Testis (tissue), 5 donors: ENCODE measurements at places on chromosomes 12 and 14.

GRCh38 chr12:22514875-22515274 is 29.5 kb downstream of the C2CD5 start:
- no peak for DNase-seq

DNA sequence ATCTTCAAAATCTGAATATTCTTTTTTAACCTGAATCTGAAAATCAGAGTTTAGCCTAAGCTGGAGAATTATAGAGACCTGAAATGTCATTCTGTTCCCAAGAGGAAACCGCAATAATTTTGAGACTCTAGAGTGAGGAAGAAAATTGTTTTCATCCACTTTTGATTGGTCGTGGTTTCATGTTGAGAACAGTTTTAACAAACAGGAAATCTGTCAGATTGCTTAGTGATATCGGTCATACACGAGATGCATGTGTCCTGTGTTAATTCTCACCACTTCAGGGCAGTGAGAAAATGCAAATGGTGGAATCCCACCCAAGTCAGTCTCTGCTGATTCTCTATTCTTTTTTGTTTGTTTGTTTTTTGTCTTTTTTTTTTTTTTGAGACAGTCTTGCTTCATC is 1498.5 kb upstream of the TMEM132C start:
- no peak for DNase-seq

DNA sequence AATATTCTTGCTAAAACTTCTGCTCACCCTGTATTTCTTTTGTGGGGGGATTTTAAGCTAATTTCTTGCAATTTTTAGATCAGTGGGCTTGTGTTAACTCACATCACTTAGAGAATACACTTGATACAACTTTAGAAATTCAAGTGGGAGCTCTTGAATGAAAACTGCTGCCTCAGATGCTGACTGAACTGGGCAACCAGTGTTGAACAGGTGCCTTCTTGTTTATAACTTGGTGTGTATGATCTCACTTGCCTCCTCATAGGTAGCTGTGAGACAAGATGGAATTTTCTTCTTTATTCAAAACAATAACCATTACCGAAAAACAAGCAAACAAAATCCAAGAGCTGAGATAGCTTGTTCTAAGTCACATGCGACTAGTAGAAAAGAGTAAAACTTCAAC is 63.5 kb downstream of the FGD4 start:
- no peak for DNase-seq

DNA sequence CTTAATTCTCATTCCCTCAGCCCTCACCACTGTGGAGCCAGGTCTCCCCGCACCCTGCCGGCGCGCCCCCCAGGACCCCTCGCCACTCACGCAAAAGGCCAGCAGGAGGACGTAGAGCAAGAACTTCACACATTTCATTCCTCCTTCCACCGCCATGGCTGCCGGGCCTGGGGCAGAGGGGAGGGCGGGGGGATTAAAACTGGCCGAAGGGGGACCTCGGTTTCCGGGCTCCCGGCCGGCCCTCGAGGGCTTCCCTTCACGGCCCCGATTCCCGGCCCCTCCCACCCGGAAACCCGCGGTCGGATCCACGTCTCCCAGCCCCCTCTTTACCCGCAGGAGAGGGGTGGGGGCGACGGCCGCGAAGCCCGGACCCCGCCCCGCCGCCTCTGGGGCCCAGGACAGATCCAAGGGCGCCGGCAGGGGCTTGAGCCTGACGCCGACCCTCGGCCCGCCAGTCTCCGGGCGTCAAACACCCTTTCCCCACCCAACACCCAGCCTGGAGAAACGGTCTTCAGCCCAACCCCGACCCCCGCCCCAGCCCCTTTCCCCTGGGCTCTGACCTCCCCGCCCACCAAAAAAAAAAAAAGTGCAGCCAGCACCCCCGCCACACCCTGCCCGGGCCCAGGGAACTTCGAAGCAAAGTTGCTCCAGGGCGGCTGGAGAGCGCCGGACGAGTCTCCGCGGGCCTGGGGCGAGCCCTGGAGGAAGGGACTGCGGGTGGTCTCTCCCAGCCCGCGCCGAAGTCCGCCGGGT is 447 bp downstream of the CD63 start:
- peak; percentile 80 for DNase-seq

DNA sequence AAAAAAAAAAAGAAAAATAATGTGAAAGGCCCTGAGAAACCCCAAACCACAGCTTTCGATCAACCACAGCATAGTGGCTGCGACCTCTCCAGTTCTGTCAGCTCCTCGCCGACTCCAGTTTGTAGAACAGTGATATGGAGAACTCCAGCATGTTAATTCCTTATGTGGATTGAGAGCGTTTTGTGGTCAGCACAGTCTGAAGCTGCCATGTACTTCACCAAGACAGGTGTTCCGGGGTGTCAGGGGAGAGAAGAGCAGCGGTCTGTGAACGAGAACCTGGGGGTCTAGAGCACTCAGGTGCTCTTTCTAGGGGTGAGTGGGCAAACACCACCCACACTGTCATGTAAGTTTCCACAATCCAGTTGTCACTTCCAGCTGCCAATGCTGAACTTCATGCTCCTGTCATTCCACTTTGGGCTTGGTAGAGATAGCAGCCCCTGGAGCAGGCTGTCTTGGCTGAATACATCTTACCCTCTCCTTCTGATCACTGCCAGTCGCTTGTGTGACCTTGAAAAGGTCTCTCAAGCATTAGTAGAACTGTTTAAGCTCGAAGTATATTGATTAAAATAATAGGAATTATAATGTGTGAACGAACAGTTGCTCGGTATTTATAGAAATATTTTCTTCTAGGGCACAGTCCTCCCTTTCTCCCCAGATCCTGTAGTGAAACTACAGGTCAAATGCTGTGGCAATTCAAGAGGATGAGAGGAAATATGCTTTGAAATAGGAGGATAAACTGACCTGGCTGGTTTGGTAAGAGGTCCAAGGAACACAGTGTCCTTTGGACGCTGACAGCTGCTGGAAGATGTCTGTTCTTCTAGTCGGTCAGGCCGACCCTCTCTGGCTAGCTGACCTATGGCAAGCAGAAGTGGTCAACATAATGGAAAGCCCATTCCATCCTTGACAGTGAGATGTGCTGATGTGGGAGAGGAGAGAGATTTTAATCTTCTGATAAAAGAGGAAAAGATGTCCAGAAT is 15.7 kb upstream of the MAX start:
- DNase-seq: peak; percentile 47

DNA sequence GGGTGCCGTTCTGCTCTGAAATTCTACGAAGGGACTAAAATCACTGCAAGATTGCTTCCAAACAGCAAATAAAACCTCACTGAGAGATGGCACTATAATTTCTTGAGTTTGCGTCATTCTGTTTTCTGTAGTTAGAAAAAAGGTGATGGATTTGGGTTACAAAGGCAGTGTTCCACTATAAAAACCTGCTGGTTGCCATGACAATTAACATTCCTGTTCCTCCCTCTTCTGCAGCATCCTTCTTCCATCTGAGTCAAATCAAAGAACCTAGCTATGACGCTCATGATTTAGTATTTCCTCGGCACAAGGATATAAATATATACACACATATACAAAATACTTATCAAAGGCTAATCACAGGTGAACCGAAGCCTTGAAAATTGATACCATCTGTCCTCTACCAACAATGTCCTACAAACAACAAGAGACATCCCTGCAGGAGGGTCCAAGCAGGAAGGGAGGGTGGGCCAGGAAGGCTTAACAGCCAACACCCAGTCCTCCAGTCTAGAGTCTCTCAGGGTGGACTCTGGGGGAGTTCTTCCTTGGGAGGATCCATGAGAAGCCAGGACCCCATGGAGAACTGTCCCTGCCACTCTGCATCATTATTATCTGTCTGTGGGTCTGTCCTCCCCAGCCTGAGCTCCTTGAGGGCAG is 21.4 kb downstream of the TMCC3 start:
- DNase-seq: no peak

- DNase-seq: no peak
Measured at GRCh38 chr12:129599406-129599805, 304.4 kb downstream of the TMEM132D start.

GRCh38 chr12:41184864-41185263 is 3.3 kb upstream of the PDZRN4 start:
- DNase-seq: no peak

DNA sequence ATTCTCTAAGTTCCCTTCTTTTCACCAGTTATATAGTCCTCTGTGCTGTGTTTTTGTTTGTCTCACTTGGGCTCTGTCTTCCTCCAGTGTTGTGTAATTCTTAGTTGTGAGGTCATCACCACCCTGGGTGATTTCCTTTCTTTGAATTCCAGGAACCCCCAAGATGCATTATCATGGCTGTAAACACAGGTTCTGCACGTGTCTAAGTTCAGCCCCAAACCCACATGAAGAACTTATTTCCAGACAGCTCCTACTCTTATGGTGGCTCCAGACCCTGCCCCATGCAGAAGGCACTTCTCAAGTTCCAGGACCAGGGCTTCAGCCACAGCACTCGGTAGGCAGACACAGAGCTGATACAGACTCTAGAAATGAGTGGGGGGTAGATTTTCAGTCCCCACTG is 560.5 kb downstream of the BCL11B start:
- DNase-seq: no peak

DNA sequence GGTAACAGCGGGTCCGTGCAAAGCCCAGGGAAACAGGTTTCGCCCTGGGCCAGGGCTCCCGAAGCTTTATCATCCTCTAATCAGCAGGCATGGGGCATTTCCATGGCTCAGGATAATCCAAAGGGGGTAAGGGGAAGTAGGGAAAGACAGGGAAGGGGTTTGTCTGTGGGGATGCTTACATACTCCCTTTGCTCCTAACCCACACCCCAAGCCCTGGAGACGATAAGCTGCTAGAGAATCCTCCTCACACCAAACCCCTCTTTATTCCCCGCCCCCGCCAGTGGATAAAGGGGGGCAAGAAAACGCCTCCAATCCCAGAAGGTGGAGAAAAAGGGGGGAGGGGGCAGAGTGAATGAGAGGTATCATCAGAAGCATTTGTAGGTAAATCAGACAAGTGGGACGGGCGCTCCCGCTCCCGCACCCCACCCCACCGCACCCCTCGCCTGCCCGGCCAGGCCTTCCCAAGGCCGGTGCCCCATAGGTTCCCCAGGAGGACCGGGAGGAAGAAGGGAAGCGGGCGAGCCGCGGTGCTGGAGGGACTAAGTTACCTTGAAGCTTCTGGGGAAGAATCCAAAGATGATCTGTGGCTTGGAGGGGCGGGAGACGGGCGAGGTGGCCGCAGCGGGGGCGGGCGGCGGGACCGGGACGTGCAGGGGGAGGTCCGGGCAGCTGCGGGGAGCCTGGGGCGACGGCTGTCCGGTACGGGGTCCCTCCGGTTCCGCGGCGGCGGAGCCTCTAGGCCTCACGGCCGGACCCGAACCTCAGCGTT is 762 bp downstream of the PPP2R5E start:
- peak; percentile 26 for DNase-seq

GRCh38 chr14:78834766-78835451 is 664.7 kb downstream of the NRXN3 start:
- DNase-seq: peak; percentile 22

DNA sequence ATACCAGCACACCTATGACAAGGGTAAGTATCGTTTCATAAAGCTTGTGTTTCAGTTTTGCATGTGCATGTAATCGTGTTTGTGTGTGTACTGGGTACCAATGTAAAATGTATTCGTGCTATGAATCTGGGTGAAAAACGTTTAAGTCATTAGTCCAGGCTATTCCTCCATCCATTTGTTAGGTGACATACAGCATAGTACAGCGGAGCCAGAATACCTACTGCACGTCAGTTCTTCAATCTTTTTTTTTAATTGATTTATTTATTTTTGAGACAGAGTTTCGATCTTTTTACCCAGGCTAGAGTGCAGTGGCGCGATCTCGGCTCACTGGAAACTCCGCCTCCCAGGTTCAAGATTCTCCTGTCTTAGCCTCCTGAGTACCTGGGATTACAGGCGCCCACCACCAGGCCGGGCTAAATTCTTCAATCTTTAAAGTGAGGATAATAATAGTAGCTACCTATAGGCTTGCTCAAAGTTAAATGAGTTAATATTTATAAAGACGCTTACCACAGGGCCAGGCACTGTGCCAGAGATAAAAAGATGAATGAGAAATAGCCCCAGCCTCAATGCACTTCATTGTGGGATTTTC is 661 bp upstream of the RPS26 start:
- DNase-seq: no peak

DNA sequence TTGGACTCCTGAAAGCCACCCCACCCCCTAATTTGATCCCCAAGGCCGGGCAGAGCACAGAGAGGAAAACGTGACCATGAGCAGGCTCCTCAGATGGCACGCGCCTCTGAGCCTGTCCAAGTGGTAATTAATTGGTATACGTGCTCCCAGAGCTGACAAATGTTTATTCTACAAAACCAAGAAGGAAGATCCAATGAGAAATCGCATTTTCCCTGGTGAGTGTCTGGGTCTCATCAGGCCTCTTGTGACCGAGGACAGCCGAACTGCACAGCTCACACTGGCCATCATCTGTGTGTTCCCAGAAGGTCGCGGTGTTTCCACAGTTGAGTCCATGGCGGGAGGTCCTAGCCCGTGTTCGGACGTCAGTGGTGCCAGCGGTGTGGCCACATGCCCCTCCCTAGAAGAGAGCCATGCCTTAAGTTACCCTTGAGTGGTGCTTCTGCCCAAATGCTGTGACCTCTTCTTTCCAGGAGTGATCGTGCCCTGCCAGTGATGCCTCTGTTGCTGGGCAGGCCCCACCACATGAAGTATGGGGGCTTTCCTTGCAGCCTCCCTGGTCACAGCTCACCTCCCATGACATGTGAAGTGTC is 317.5 kb upstream of the RTL1 start:
- DNase-seq: no peak

GRCh38 chr12:105555556-105556295 is 225.2 kb downstream of the C12orf75 start:
- peak; percentile 17 for DNase-seq
